ENCODE measurements at places on chromosomes 11 and 22.
A peak's percentile ranks its signal among the peaks of the same experiment; 100 is the strongest.

DNA sequence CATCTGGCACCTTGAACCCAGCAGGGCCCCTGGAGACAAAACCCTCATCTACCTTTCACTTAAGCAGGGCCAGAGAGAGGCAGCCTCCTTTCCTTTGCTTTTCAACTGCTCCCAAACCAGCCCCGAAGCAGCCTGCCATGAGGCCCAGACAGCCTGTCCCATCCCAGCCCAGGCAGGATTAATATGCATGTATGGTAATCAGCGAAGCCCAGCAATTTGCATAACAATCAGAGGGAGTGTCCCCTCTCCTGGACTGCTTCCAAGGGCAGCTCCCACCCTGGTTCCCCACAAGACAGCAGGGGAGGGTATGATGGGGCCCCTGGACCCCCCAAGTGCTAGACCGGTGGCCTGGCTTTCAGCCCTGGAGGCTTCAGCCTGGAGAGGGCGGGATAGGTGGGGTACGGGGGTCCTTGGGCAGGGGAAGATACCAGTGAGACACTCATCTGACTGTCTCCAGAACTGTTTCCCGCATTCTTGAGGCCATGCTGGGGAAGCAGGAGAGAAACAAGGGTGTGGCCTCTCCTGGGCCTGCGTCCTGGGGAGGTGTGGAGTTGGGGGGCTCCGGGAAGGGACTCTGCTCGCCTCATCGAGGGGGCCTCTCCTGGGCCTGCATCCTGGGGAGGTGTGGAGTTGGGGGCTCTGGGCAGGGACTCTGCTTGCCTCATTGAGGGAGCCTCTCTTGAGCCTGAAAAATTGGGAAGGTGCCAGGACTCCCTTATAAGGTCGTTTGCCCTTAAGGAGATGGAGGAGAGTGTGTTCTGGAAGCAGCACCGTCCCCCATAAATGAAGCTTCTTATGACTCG is 93.2 kb upstream of the PRR5 start:
- no peak for DNase-seq

DNA sequence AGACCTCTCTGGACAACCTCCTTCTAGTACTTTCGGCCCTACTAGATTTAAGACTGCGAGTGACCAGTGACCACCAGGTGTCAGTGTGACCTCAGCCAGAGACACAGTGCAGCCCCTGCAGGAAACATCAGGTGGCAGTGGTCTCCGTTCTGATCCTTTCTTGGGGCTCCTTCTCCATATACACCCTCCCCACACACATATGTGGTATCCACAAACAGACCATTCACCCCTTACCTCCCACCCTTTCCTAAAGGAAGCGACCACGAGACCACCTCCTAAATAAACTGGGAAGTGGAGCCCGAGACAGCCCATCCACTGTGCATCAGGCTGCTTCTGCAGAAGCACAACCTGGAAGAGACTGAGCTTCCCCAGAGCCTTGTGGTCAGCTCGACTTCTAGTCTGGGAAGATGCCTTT is 38.5 kb upstream of the CYP2D6 start:
- peak; percentile 59 for DNase-seq

DNA sequence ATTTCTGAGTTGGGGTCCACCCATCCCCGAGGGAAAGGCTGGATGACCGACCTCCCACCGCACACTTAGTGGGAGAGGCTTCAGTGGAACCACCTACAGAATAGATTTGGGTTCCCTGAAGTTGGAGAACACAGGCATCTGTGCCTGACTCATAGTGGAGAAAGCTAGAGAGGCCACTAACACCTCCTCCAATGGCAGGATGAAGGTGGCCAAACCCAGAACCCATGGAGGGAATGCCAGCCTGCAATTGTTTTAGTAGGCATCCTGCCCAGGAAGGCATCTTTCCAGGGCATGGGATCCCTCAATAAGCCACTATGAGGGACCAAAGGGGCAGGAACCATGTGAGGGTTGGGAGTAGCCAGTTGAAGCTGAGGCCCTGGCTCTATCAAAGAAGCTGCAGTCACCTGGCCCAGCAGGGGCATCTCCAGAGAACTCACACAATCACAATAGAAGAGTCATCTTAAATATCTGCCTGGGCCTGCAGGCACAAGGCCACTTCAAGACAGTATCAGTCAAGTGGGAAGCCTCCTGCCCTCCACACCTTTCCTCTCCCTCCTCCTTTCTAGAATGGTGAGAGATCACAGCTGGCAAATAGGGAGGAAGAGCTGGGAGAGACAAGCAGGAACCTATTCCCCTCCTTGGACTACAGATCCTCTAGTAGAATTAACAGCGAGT is 124.1 kb upstream of the CSNK2A3 start:
- DNase-seq = no peak

DNA sequence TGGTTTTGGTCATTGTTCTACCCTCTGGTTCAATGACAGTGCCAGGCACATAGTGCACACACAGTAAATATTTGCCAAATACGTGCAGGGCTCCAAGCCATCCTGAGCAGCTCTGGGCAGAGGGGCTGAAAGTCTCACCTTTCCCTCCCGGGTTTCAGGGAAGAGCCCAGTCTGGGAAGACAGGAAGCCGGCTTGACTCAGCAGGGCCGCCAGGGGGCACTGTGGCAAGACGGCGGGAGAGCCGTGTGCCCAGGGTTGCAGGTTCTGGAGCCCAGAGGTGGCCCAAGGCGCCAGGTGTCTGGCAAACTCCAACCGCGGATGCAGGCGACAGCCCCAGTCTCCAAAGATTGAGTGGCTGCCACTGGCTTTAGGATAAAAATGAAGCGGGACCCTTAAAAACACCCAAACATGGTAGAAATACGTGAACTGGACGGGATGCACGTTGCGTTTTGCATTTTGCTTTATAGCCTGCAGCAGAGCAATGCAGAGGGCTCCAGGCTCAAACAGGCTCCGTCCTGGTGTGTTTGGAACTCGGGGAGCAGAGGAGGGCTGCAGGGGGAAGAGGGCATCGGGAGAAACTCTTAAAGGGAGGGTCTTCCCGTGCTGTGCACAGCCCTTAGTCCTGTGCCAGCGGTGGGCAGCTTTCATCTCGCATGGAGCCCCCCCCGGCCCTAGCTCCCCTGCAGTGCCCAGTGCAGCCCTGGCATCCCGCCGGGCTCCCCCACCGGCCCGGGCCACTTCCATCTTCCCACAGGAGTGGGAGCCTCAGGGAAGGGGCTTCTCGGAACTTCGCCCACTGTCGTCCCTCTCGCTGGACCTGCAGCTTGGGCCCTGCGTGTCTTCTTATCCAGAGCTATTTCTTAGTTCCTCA is 10.7 kb downstream of the KRTAP5-5 start:
- no peak for DNase-seq

GRCh38 chr22:27422442-27422841 is 379.1 kb downstream of the MN1 start:
- no peak for DNase-seq

DNA sequence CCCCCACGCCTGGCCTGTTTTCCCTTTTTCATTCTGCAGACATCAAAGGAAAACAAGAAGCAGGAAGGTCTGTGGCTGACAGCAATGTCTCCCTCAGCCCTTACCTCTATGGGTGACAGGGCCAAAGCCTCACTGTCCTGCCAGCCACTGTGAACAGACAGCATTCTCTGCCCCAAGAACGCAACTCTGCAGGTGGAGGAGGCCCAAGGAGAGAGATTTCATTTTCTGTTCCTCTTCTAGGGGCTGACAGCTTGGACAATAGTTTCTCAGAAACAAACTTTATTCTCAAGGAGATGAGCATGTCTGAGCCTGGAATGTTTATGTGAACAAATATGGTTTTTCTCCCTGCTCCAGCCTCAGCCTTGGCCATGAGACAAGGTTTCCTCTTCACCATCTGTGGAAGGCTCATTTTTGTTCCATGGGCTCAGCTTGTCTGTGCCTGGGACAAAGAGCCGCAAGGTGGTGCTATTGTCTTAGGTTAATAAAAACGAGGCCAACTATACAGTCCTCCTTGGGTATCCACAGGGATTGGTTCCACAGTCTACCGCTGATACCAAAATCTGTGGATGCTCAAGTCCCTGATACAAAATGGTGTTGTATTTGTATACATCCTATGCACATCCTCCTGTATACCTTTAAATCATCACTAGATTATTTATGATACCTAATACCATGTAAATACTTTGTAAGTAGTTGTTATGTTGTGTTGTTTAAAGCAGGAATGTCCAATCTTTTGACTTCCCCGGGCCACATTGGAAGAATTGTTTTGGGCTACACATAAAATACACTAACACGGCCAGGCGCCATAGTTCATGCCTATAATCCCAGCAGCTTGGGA is 5.8 kb downstream of the PIWIL3 start:
- DNase-seq = no peak

GRCh38 chr11:66593303-66593635 is 284 bp downstream of the CCS start:
- DNase-seq = no peak

DNA sequence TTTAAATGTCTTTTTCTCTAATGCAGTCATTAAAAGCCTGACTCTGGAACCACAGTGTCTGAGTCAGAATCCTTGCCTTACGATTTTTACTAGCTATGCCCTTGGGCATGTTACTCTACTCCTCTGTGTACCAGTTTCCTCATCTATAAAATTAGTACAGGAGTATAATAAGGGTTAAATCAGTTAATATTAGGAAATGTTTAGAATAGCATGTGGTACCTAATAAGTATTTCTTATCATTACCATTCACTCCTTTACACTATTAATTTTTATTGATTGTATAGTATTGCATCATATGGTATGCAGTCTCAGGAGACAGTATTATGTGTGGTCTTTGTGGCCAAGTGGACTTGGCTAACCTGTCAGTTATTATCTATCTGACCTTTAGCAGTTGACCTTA is 68.2 kb downstream of the METTL15 start:
- no peak for DNase-seq

GRCh38 chr11:68420171-68420570 is 40.4 kb upstream of the PPP6R3 start:
- DNase-seq = no peak

DNA sequence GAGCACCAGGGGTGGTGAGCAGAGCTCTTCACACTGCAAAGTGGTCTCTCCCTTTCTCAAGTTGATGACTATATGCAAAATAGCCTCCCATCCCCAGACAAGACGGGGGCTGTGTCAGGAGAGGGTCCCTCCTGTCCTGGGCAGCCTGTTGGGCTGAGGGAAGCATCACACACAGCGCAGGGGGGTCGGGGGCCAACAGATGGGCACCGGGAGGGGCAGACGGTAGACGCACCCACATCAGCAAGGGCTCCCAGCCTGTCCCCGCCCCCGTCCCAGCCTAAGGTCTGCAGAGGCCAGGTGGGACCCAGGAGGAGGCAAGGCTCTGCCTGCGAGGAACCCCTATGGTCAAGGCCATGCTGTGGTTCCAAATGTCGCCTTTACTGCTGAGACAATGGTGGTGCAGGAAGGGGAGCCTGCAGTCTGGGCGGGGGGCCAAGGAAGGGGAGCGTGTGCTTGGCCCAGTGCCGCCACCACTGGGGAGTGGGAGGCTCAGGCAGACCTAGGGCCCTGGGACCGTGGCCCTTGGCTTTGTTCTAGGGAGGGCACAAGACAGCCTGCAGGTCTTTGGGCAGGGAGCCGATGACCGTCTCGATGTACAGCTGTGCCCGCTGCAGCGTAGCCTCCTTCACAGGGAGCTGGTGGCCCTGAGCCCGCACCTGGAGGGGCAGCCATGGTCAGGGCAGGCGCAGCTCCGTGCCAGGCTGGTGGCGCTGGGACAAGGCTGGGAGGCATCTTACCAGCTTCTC is 4.3 kb upstream of the PLXNB2 start:
- DNase-seq = no peak

DNA sequence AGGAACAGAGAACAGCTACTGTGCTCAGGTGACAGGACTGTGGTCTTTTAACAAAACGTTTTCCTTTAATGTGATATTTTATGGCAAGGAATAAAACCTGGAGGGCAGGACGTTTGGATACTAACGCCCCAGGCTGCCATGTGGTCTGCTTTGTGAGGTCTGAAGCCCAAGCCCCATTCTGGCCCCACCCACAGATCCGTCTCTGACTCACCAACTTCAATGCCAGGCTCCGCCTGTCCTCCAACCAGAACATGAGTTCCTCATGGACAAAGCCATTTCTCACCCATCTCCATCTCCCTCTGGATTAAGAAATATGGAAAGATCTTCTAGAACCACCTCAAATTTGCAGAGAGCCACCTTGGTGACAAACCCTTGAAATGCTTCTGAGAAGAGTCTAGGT is 148.8 kb downstream of the CRYBB2 start:
- no peak for DNase-seq

DNA sequence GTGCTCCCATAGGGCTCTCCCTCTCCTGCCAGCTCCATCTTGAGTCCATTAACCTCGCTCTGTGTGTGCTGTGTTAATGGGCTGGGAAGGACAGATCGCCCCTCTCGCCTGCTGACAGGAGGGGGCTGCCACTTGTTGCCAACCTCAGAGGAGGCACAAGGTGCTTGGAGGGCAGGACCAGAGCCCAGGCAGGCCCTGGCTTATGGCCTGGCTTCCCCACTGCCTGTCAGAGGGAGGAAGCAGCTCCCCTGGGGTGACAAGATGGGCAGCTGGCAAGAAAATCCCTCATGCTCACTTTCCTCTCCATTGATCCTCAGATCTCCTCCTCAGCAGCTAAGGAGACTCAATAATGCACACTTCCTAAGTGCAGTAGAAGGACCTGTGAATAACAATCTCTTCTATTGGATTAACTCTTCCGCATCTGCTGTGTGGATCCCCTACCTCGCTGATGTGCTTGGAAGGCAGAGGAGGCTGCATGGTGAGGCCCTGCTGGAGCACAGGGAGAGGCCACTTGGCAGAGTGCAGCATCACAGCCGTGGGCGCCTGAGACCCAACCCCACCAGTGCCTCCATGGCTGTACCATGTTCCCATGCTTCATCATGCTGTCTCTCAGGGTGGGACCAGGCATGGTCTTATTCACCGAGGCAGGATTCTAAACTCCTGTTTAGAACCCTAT is 70.3 kb downstream of the TRIM29 start:
- no peak for DNase-seq

DNA sequence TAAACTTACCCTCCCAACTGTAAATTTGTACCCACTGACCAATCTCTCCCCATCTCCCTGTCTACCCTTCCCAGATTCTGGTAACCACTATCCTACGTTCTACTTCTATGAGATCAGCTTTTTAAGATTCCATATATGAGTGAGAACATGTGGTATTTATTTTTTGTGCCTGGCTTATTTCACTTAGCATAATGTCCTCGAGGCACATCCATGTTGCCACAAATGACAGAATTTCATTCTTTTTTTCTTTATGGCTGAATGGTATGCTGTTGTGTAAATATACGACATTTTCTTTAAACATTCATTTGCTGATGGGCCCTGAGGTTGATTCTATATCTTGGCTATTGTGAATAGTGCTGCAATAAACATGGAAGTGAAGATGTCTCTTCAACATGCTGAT is 74.7 kb upstream of the RRM1 start:
- DNase-seq = no peak

GRCh38 chr11:16979703-16980622 is 34.3 kb downstream of the PLEKHA7 start:
- no peak for DNase-seq

GRCh38 chr11:65438257-65439151 is 15.9 kb downstream of the NEAT1 start:
- DNase-seq = no peak

DNA sequence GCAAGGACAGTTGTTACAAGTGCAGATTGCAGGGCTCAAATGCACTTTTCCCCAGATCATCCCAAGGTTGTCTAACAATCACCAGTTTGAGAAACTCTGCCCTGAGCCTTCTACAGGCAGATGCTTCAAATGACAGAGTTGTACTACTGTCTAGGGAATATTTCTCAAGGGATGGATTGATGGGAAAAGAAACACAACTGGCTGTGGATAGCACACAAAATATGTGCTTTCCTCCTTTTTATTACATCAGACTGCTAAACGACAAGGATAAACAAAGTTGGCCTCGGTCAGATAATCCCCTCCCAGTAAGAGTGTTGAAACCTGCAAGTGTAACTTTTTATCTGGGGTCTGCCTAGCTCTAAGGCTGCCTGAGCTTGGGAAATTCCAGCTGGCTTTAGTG is 46.6 kb upstream of the SORL1-AS1 start:
- no peak for DNase-seq
